ENCODE measurements at places on chromosomes 16 and 17.

DNA sequence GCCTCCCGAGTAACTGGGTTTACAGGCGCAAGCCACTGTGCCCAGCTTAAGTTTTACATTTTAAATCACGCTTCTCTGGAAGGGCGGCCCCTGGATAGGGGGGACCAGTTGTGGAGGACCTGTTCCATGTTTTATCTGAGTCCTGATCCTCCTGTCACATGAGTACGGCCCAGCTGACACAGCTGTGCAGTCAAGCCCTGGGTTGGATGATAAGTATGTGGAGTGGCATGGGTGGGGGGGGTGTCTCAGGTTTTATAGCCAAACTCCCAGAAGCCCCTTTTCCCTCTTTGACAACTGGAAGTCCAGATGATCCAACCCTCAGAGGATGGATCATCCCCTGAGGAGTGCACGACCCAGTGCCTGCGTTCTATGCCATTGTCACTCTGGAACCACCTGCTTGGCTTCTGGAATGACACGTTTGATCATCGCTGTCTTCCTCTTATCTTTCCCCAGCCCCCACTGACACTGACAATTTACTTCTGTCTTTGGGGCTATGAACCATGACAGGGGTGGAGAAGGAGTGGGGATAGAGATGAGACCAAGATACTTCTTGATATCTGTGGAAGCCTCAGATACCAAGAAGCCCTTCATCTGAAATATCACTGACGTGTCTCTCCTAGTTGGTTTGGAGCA lies 191.2 kb downstream of the MSI2 start:
- DNase-seq, result no peak

GRCh38 chr16:77822661-77823060 lies 34.3 kb downstream of the VAT1L start:
- no peak for DNase-seq

GRCh38 chr16:55471448-55472097 lies 7.4 kb upstream of the MMP2 start:
- DNase-seq, result no peak

- no peak for DNase-seq
Observed at GRCh38 chr16:51326131-51326856, 175.2 kb upstream of the SALL1 start.

- DNase-seq, result no peak
Observed at GRCh38 chr16:15975172-15975571, 25.8 kb downstream of the ABCC1 start.

- no peak for DNase-seq
Observed at GRCh38 chr17:70055000-70055399, 20.0 kb upstream of the KCNJ16 start.

GRCh38 chr16:87583453-87584131 lies 18.7 kb upstream of the JPH3 start:
- no peak for DNase-seq

DNA sequence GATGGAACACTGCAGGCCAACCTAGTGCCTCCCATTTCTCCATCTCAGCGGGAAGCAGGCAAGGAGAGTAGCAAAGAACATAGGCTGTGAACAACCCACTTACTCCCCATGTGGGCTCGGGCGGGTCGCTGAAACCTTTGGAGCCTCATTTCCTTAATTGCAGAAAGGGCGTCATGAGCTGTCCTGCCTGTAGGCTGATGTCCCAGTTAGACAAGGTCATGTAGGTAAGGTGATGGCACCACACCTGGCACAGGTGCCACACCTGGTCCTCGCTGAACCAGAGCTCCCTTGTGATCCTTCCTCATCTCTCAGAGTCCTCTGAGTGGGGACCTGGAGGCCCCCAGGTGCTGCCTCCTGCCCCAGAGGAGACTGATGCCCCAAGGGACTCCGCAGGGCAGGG lies 22.9 kb downstream of the ABCC3 start:
- DNase-seq, result no peak

All from CD4-positive, alpha-beta T cell treated with Interferon alpha-2 for 1 hour (primary cell).